Uterus (tissue), 4 donors: ENCODE measurements at places on chromosomes 3 and 15. TPM values are rescaled to one million over a fixed set of nuclear protein-coding genes. Genes with fewer than 3 reads are reported as not detected.

DNA sequence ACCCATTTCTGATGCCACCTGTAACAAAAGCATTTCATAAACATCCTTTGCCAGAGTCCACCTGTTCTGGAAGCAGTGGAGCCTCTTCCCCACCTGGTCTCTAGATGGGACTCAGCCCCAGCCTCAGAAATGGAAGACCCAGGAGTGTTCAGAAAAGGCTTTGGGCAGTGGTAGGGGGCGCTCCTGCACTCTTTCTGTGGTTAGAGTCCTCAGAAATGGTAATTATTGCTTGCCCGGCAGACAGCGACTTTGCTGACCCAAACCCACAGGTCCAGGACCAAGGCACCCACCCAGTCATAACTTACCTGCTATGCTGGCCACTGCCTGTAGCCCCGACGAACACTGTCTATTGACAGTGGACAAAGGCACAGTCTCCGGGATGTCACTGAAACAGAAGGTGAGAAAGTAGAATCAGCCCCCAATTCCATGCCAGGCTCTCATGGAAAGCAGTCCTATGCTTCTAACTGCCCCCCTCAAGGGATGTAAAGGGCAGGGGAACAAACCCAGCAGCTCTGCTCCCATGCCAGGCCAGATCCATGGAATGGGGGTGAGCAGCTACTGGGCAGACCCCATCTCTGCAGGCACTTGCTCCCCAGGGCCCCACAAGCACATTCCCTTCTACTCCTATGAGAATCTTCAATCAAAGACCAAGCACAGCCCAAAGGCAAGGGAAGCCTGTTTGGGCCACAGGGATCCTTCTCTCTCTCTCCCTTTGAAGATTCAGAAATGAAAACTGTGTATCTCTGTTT is 5.1 kb downstream of the ACAA1 start:
- no peak overlapping the region for H3K27ac ChIP-seq
- H3K36me3 ChIP-seq: no peaks in the 10 kb centered on the region
- no peaks in the 10 kb centered on the region for H3K4me1 ChIP-seq
- H3K4me3 ChIP-seq: no peak overlapping the region
- DNase-seq: peak; percentile 12
- no peaks in the 10 kb centered on the region for H3K27me3 ChIP-seq

DNA sequence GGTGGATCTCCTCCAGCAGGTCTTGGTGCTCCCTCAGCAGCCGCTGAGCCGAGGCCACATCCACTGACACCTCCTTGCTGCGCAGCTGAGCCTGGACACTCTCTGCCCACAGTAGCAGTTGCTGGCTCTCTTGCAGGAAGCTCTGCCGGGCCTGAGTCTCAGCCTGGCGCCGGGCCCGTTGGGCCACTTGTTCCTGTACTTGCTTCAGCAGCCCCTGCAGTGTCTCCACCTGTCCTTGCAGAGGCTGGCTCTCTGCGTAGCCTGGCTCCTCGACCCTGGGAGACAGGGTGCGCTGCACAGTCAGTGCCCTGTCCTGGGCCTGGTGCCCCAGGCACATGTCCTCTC is 15.5 kb downstream of the SPTBN5 start:
- no peak overlapping the region for H3K27ac ChIP-seq
- H3K4me3 ChIP-seq: no peak overlapping the region
- H3K36me3 ChIP-seq: no peaks in the 10 kb centered on the region

DNA sequence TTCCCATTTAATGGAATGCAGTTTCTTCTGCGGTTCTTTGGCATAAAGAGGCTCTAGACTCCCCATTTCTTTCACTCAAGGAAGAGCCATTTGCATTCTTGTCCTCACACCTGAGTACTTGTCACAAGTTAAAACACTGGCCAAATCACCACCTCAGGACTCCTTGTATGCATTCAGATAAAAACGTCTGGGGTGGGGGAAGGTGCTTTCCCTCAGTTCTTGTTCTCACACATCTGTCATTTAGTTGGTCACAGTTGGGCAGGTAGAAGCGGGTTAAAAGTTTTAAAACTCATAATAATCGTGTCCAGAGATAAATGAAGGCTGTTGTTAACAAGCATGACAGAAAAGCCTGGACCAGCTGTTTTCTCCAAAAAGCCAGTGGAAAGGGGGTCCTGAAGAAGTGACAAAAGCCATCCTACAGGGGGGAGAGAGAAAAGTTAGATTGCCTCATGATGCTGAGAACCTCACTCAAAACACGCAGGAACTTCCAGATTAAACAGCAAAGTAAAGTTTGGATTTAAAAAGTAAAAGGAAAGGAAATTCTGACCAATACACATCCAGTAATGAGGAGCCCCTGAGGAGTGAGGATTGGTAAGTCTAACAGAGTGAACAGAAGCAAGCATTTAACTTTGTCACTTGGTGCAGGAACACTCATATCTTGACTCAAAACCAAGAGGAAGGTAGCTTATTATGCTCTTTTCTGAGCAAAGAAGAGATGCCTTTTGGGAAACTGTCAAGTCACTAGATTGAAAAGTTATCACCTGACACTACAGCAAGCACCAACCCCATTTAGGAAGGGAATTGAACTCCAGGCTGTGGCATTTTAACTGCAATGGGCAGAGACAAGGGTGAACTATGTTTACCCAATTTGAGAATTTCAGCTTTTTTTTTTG is 2.8 kb downstream of the BCL2L10 start:
- no peak for DNase-seq
- H3K27me3 ChIP-seq: no peaks in the 10 kb centered on the region
- no peak overlapping the region for H3K4me3 ChIP-seq
- H3K27ac ChIP-seq: no peak overlapping the region
- no peaks in the 10 kb centered on the region for H3K36me3 ChIP-seq

DNA sequence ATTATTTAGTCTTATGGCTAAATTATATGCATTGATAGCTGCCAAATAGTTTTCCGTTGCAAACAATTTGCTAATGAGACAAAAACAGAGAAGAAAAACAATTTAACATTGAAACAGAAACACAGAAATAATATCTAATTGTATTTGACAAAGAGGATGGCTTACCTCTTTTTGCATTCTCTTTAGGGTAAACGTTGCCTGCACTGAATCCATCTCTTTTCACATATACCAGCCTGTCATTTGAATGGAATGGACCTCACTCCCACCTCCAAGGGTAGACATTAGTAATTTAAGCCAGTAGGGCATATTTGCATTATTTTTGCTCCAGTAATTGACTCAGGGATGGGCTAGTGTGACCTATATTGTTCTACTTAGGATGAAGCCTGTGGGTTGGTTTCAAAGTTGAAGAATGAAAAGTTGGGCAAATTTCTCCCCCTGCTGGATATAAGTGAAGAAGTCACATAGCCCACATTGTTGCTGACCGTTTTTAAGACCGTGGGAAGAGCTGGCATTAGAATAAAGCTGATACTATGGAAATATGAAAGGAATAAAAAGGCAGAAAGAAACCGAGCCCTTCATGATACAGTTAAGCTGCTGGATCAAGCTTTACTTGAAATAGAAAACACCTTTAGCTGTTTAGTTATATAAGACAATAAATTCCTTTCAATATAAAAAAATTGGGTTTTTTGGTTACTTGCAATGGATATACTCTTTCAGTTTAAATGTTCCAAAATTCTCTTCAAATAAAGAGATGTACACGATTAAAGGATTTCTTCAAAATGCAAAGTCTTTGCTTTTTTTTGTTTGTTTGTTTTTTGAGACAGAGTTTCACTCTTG is 26.9 kb downstream of the PIERCE2 start:
- H3K27me3 ChIP-seq: no peaks in the 10 kb centered on the region
- H3K36me3 ChIP-seq: no peaks in the 10 kb centered on the region
- H3K4me3 ChIP-seq: no peak overlapping the region
- no peaks in the 10 kb centered on the region for H3K4me1 ChIP-seq
- no peak overlapping the region for H3K27ac ChIP-seq

- H3K4me1 ChIP-seq: no peaks in the 10 kb centered on the region
- no peak overlapping the region for H3K27ac ChIP-seq
- no peak overlapping the region for H3K4me3 ChIP-seq
- H3K36me3 ChIP-seq: no peaks in the 10 kb centered on the region
- H3K27me3 ChIP-seq: no peaks in the 10 kb centered on the region
- DNase-seq: no peak
Observed at GRCh38 chr3:157199841-157200240, 39.9 kb upstream of the CCNL1 start.

DNA sequence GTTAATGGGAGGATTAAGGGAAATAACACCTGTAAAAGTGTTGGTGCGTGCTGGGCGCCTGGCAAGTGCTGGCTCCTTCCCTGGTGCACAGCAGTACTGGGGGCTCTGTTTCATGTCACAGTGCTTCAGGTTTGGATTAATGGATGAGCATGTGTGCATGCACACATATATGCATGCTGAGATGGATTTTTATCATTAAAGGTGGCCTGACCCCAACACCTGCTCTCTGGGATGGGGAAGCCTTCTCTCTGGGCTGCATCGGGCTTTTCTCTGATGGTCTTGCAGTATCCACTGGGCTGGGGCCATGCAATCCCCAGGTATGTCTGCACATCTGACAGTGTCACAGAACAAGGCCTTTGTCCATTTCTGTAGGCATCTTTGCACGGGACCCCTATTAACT is 127.5 kb upstream of the PLXNA1 start:
- no peak for DNase-seq
- no peak overlapping the region for H3K4me3 ChIP-seq
- H3K27me3 ChIP-seq: no peaks in the 10 kb centered on the region
- H3K27ac ChIP-seq: no peak overlapping the region
- no peaks in the 10 kb centered on the region for H3K4me1 ChIP-seq
- no peaks in the 10 kb centered on the region for H3K36me3 ChIP-seq

DNA sequence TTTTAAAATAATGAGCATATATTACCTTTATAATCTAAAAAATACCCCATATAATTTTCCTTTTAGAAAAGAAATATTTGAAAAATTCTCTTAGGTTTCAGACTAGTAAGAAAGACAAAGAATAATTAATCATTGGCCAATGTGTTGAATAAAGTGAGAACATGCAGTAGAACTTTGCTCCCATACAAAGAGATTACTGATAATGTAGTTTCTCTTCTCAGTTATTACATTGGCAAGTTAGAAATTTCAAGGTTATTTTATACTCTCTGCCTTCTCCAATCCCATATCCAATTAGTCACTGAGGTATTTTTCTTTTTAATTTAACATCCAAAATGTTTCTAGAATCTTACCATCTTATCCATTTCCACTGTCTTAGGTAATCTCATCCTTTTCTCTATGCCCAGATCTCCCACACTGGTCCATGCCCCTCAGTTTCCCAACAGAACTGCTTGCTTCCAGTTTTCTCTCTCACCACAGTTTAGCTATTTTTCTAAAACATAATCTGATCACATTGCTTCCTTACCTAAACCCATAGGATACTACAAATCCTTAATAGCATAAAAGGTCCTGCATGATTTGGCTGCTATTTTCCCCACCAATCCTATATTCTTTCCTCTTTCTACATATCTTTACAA is 10.8 kb downstream of the XRN1 start:
- no peaks in the 10 kb centered on the region for H3K36me3 ChIP-seq
- H3K4me3 ChIP-seq: no peak overlapping the region
- no peak for DNase-seq

DNA sequence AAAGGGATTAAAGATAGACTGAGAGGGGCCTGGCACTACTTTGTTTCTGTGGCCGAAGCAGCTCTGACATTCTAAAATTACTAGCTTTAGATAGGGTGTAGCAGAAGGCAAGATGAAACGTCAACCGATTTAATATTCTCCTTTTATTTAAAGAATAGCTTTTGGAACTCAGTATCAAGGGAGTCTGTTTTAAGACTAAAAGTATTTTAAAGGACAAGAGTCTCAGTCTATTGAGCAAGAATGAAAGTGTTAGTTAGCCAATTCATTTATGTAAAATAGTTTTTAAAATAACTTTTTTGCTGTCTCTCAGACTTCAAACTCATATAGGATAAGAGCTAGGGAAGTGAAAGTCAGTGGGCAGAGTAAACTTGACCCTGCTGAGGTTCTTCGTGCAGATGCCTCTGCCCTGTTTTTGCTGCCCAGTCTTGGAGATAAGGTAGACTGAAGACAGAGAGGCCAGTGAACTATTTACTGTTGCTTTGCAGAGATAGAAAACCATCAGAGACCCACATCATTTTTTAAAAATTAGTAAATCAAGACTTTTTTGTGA is 1090.9 kb downstream of the ROBO2 start:
- H3K4me1 ChIP-seq: no peaks in the 10 kb centered on the region
- no peak overlapping the region for H3K27ac ChIP-seq
- no peak for DNase-seq
- no peaks in the 10 kb centered on the region for H3K36me3 ChIP-seq
- H3K4me3 ChIP-seq: no peak overlapping the region

DNA sequence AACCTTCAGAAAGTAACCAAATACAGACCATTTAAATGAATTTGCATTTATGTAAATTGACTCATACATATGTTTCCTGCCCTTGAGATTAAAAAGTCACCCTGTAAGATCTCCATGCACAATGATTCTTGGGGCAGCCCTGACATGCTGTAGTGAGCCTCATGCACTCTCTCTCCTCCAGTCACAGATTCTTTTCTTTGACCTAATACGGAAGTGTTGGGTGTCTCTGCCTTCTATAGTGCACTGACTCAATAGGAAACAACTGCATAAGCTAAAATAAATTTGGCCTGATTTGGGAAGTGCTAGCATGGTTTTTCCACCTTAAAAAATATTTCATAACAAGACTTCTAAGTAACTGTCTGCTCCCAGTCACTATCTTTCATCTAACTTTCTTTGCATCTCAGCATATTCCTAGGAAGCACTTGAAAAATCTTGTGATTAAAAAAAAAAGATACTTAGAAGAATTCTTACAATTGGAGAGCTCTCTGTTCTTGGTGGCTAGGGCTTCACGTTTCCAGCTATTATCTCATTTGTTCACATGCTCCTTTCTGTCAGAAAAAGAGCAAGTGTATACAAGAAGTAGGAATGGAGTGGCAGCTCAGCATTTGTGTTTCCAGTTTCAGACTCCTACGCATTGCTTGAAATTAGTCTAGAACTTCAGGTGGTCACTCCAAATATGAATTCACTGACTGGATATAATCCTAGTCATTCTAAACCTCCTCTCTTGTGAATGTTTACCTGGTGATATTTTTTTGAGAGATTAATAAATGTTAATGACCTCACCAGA is 207.9 kb upstream of the COL8A1 start:
- H3K36me3 ChIP-seq: no peaks in the 10 kb centered on the region
- no peak for DNase-seq
- H3K4me3 ChIP-seq: no peak overlapping the region
- H3K27ac ChIP-seq: no peak overlapping the region
- H3K4me1 ChIP-seq: no peaks in the 10 kb centered on the region

GRCh38 chr3:145704020-145704419 is 457.0 kb downstream of the PLOD2 start:
- no peak overlapping the region for H3K4me3 ChIP-seq
- H3K27me3 ChIP-seq: no peaks in the 10 kb centered on the region
- no peak overlapping the region for H3K27ac ChIP-seq
- no peaks in the 10 kb centered on the region for H3K4me1 ChIP-seq
- H3K36me3 ChIP-seq: no peaks in the 10 kb centered on the region

The AHSG gene
- total RNA-seq: not detected

The NCBP2 gene
- 4.1 TPM for total RNA-seq

The SLC24A5 gene
- not detected for total RNA-seq

The CA12 gene
- total RNA-seq: 0.29 TPM

The SPSB4 gene
- total RNA-seq: not detected
